ENCODE measurements at places on chromosomes 16 and 17.

DNA sequence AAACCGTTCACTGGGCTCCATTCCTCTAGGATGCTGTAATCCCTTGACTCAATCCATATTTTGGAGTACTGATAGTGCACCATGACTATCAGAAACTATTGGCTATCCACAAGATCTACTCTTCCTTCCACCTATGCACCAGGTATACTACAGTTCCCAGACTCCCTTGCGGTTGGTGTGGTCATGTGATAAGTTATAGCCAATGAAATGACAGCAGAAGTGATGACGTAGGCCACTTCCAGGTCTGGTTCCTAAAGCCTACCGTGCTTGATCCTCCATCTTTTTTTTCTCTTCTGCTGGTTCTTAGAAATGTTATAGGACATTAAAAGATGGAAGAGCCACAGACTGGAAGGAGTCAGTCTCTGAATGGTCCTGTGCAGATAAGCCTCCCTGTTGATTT, 278.8 kb upstream of the C16orf82 start:
- DNase-seq: peak; percentile 20

- peak; percentile 60 for DNase-seq
These were observed 57.7 kb downstream of the CMC2 start for GRCh38 chr16:80948886-80949493.

DNA sequence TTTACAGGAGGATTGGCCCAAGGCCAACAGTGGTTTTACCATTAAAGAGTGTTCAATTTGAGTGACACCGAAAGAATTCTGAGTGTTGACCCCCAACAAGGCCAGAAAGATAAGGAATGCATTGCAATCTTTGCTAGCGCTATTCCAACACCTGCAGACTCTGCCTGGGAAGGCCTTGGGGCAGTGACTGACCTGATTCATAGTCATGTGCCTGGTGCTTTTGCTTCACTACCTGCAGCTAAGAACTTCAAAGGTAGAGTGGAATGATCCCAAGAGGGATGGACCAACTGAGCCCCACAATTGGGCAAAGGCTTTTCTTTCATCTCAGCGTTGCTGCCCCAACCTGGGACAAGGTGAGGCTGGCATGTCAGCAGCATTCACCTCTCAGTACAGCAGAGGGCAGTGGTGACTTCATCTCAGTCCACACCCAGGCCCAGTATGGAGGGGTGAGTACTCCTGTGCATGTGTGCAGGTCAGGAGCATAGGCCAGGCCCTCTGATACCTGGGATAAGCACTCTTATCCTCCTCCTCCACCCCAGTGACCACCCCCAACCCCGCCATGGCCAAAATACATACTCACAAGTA, 149.6 kb upstream of the GNAO1 start:
- DNase-seq: peak; percentile 40

DNA sequence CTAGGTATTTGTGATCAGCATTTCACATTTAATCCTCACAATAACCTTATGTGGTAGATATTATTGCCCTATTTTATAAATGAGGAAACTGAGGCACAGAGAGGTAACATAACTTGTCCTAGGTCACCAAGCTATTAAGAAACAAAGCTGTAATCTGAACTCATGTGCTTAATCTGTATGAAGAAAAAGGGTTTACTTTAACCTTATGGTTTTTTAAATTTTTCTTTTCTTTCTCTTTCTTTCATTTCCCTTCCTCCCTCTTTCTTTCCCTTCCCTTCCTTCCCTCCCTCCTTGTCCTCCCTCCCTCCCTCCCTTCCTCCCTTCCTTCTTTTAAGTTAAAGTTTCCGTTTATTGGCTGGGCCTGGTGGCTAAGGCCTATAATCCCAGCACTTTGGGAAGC, 105.2 kb upstream of the AMZ2 start:
- DNase-seq: no peak

- DNase-seq: no peak
These were observed 8.3 kb upstream of the ITGAM start for GRCh38 chr16:31251435-31251834.

DNA sequence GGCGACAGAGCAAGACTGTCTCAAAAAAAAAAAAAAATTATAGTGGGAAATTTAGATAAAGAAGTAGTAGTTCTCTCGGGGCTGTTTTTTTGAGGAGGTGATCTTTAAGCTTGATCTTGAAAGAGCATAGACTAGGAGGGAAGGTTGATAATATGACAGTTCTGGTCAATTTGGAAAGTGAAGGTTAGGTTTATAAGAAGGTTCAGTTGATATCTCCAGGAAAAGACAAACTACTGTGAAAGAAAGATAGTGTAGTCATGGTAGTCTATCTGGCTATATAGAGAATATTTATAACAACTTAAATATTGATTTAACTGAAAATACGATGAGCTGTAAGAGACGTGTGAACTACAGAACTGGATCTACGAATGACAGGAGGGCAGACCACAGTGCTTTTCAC, 3.1 kb downstream of the ATF7IP2 start:
- DNase-seq: no peak

GRCh38 chr17:39652587-39653315, 12.4 kb upstream of the TCAP start:
- DNase-seq: peak; percentile 70

GRCh38 chr17:39871801-39872200, 3.8 kb downstream of the ZPBP2 start:
- no peak for DNase-seq

DNA sequence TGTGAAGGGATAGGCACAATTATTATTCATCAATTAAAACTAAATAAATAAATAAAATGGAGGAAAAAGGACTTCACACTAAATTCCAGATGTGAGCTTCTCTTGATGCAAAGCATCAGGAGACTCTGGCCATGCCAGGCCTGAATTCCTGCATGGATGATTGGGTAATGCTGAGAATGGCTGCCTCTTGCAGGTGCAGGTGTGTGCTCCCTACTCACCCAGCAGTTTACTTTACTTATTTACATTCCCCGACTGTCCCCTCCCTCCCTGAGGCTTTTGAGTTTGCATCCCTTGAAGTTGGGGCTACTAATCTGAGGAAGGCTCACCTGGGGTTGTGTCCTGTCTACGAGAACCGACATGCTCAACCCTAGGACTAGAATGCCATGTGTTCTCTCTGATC, 200.4 kb downstream of the SHISA9 start:
- DNase-seq: no peak

DNA sequence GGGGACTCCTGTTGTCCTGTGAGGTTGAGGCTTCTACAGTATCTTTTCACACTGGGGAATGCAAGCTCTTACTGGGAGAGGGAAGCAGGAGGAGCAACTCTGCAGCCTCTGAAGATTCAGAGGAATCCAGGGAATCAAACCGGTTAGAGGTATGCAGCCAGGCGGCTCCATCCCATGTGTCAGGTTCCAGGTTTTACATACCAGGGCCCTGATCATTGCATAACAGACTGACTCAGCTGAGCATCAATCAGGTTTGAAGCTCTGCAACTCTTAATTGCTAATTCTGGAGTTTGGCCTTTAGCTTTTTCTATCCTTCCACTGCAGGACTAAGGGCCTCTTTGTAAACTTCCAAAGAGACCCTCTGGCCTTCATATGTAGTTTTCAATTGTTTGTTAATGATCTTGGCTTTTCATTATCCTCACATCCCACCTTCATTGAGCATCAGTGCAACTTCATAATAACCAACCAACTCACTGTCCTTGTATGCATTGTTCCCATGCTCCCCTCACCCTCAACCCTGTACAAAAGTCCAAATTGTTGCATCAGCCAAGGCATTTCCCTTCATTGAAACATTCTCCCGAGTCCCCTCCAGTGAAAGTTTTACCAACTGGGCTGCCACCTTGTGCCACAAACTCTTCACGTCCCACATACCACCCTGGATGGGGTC, 59.7 kb upstream of the DHX40 start:
- DNase-seq: no peak

GRCh38 chr17:37553401-37553966, 55.7 kb downstream of the SYNRG start:
- DNase-seq: no peak

DNA sequence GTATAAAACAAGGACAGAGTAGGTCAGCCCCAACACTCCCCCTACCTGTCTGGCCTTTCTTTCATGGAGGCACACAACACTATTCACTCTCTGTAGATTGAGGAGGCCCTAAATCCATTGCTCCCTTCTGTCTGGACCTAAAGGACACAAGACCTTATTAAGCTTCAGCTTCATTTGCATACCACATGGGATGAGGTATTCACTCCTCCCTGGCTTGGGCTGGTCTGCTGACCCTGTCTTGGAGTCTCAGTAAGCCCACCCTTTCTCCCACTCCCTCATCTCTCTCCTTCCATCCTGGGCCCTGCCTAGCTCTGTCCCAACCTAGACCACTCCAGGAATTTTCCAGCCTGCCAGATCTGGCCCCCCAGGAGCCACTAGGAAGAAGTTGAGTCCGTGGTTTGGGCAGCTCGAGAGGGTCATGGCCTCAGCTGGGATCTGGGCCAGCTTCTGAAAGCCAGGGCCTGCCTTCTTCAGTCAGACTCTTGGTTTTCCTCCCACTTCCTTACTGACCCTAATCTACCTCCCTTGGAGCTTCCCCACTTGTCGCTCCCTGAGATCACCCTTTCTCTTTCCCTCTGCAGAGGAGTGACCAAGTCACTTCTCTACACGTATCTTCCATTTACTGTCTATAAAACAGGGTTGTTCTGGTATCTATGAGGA, 6.5 kb upstream of the LLGL1 start:
- DNase-seq: no peak

DNA sequence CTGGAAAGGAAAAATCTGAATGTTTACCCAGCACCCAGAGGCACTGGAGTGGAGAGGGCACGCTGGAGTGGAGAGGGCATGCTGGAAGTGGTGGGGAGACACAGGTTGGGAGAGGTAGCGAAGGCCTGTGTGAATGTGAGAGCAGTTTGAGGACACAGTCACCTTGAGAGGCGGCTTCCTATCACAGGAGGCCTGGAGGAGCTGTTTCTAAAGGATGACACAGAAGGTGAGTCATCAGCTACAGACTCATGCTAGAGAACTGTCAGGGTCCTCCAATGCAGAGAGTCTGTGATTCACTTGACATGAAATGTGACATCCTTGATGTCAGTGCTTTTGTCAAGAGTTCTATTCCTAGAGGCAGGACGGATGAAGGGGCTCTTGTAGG, 13.8 kb downstream of the CTRL start:
- DNase-seq: no peak

DNA sequence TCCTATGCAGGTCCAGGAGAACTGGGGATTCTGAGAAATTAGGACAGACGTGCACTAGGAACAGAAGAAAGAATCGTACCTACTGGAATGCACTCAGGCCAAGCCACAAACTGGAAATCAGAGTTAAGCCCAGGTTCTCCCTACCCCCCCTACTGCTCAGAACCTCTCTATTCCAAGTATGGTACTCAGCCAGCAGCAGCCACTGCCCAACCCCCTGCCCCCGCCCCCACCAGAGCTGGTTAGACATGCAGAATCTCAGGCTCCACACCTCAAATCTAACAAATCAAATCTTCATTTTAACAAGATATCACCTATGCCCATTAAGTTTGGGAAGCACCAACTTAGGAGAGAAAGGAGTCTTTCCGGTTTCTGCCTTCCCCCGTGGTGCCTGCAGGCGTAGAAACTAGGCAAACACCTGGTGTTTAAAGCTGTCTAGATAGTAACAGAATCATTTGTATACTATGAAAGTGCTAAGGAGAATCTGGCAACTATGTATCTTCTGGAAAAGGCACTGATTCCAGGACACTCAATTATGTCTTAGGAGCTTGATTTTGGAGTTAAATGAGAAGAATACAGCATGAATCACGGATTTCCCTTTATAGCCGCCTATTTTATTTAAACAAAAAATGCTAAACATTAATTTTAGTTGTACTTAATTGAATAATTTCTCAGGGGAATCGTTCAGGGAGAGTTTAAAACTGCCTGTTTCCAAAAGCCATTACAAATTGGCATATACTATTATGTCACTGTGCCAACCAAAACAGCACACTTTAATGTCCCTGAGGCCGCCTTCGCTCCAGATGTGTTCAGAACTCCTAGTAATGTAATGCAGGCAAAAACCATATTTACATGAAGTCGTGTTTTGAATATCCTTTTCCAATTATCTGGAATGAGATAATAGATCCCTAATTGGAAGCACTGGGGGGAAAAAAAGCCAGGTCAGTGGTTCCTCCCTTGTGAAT, 166.5 kb downstream of the STX8 start:
- no peak for DNase-seq

DNA sequence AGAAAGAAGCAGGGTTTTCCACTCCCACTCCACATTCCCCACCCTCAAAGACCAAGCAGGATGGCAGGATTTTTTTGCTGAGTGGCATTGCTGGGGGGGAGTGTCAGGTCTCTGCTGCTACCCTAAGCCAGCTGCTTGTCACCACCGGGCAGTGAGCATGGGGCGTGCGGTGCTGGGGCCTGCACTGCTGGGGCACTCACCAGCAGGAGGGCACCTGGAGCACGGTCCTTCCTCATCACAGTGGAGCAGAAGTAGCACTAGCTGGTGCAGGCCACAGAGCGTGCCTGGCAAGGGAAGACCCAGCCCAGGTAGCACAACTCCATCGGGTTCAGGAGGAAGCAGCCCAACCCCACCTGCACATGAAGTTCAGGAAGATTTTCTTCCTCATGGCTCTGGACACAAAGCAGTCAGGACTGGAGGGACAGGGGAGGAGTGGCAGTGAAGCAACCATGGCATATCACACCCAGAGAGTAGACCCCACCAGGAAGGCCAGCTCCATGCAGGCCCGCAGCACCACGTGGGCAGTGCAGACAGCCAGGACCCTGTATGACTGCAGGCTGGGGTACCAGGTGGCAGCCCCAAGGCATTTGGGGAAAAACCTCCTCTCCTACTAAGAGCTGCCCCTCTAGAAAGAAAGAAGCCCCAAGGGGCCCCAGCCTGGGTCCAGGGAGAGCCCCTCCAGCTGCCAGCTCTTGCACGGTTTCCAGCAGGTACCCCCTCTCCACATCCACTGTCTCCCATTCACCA, 16.7 kb upstream of the MYO18A start:
- DNase-seq: no peak

DNA sequence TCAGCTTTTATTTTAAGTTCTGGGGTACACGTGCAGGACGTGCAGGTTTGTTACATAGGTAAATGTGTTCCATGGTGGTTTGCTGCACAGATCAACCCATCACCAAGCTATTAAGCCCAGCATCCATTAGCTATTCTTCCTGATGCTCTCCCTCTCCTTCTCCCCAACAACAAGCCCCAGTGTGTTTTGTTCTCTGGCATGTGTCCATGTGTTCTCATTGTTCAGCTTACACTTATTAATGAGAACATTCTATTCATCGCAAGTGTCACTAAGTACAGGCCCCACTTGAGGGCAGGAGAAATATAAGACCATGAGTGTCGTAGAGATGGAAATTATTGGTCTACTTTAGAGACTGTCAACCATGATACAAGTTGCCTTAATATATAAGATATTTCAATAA, 615.1 kb downstream of the CDH8 start:
- DNase-seq: no peak

- peak; percentile 81 for DNase-seq
These were observed 664 bp downstream of the HBQ1 start for GRCh38 chr16:180681-181564.

- DNase-seq: no peak
These were observed 11.8 kb downstream of the SLC9A5 start for GRCh38 chr16:67260426-67261063.

GRCh38 chr16:74771656-74772315, 2.8 kb downstream of the FA2H start:
- DNase-seq: no peak
